ENCODE measurements at places on chromosomes 5 and 9.

GRCh38 chr5:73668486-73669111 lies 42.6 kb downstream of the ARHGEF28 start:
- no peak for DNase-seq

DNA sequence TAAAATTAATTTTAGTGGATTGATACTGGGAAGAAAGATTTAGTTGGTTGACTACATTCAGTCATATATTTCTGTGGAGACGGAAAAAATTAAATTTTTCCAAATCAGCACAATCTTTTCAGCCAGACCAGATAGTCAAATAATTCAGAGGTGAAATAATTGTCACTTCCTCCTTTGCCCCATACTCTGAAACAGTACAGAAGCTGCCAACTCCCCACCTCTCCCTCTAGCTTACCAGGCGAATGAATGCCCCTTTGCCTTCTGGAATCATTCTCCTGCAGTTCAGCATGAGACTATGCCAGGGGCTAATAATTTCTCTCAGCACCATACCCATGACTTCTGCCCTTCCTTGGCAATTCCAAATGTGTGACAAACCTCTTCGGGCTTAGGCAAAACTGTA lies 43.5 kb downstream of the EBF1 start:
- DNase-seq: no peak

- no peak for DNase-seq
Observed at GRCh38 chr5:41876678-41877077, 6.5 kb upstream of the OXCT1 start.

GRCh38 chr9:110592044-110592830 lies 12.7 kb upstream of the SVEP1 start:
- no peak for DNase-seq

- no peak for DNase-seq
Observed at GRCh38 chr5:100828071-100828897, 74.8 kb downstream of the ST8SIA4 start.

DNA sequence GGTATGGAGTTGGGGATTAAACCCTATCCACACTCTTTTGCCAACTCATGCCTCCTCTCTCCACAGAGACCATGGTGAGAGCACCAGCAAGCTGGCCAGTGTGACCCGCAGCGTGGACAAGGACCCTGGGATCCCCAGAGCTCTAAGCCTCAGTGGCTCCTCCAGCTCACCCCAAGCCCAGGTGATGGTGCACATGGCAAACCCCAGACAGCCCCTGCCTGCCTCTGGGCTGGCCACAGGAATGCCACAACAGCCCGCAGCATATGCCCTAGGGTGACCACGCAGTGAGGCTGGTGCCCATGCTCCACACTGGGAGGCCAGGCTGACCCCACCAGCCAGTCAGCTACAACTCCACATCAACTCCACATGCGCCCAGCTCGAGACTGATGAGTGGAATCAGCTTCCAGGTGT lies 11.5 kb upstream of the CARD19 start:
- no peak for DNase-seq

- no peak for DNase-seq
Observed at GRCh38 chr9:117624106-117624505, 80.1 kb upstream of the TLR4 start.

GRCh38 chr9:131104016-131104740 lies 7.8 kb downstream of the AIF1L start:
- no peak for DNase-seq

- no peak for DNase-seq
Observed at GRCh38 chr5:88685591-88686541, 197.1 kb downstream of the MEF2C start.

- no peak for DNase-seq
Observed at GRCh38 chr9:85630676-85631075, 111.1 kb downstream of the AGTPBP1 start.

DNA sequence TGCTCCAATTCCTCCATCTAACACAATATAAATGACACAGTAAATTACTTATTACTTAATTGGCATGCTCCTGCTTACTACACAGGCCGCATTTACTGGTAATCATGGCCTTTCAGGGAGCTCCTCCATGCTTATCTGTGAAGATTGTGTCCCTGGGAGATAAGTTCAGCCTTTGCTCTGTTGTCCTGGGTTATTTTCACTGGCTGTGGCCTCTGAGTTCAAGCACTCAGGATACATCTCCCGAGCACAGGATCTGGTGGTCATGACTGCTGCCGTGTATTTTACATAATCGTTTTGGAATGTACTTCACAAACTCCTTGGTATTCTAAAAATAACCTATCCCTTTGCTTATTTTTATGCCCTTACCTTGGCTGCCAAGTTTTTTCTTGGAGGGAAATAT lies 215.7 kb downstream of the ICE1 start:
- DNase-seq: no peak

GRCh38 chr5:172870715-172871461 lies 36.8 kb downstream of the ERGIC1 start:
- no peak for DNase-seq

DNA sequence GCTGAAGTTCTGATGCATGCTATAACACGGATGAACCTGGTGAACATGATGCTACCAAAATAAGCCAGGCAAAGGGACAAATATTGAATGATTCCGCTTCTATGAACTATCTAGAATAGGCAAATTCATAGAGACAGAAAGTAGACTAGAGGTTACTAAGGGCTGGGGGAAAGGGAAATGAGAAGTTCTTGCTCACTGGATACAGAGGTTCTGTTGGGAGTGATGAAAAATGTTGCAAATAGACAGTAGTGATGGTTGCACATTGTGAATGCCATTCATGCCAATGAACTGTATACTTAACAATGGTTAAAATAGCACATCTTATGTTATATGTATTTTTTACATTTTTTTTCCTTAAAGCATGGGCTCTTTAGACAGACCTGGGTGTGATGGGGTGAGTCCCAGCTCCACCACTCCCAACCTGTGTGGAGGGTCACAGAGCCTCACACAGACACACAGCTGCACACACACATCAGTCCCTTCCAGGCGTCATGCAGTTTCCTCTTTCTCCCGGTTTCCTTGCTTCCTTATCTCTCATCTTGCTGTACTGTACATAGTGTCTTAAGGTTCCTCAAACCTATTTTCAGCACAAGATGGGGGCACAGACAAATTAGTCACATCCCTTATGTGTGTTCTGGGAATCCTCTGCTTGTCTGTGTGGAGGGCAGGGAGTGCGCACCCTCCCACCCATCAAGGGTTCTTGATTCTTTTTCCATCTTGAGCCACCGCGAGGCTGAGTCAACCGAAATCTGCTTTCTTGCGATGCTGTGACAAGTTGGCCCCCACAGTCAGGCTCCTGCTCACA lies 192.9 kb downstream of the CRB2 start:
- DNase-seq: peak; percentile 76

GRCh38 chr5:58011301-58011700 lies 448.6 kb downstream of the PLK2 start:
- no peak for DNase-seq

- no peak for DNase-seq
Observed at GRCh38 chr9:95455714-95456113, 61.1 kb downstream of the PTCH1 start.

- DNase-seq: no peak
Observed at GRCh38 chr5:41508186-41508585, 2.2 kb downstream of the PLCXD3 start.

GRCh38 chr5:156971848-156972525 lies 9.0 kb upstream of the TIMD4 start:
- no peak for DNase-seq

- peak; percentile 41 for DNase-seq
Observed at GRCh38 chr5:107570805-107571531, 99.8 kb downstream of the EFNA5 start.

- DNase-seq: no peak
Observed at GRCh38 chr9:134293611-134294152, 32.6 kb upstream of the RXRA start.

GRCh38 chr9:123611226-123611625 lies 255.2 kb downstream of the CRB2 start:
- DNase-seq: no peak

GRCh38 chr5:171418982-171419687 lies at the start of gene FGF18:
Gene FGF18 (plus strand): TSS chr5:171419647. CDS start chr5:171420200, 553 bp downstream.
- peak; percentile 25 for DNase-seq

DNA sequence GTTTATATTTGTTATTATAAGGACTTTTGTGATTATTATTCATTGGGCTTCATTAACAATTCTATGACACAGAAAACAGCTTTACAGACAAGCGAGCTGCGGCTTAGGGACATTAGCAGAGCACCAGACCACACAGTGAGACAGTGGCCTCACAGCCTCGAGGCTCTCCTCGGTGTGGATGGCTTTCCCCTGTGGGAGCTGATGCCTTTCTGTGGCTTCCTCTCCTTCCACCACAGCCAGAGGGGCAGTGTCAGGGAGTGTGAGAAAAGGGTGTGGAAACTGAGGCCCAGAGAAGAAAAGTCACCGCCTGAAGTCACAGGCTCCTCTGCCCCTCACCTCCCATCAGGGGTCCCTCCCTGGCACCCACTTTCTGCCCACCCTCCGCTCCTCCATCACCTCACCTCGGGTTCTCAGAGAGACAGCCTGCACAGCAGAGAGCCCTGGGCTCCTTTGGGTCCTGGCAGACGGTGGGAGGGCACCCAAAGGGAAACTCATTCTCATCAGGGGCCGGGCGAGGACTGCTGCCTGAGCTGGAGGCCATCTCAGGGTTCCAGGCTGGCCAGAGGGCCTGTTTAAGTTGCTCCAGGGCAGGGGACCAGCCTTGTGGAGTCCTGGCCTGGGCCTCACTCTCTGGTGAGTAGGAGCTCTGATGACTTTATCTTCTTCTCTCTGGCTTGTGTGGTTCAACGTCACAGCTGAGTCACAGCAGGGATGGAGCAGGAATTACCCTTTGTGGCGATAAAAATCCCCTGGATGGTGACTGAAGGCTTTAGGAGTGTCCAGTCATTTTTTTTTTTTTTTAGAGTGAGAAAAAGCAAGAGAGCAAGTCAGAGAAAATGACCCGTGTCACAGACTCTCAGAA lies 830 bp downstream of the TRAF1 start:
- DNase-seq: peak; percentile 92

- DNase-seq: no peak
Observed at GRCh38 chr9:127777368-127777980, 992 bp downstream of the SH2D3C start.

DNA sequence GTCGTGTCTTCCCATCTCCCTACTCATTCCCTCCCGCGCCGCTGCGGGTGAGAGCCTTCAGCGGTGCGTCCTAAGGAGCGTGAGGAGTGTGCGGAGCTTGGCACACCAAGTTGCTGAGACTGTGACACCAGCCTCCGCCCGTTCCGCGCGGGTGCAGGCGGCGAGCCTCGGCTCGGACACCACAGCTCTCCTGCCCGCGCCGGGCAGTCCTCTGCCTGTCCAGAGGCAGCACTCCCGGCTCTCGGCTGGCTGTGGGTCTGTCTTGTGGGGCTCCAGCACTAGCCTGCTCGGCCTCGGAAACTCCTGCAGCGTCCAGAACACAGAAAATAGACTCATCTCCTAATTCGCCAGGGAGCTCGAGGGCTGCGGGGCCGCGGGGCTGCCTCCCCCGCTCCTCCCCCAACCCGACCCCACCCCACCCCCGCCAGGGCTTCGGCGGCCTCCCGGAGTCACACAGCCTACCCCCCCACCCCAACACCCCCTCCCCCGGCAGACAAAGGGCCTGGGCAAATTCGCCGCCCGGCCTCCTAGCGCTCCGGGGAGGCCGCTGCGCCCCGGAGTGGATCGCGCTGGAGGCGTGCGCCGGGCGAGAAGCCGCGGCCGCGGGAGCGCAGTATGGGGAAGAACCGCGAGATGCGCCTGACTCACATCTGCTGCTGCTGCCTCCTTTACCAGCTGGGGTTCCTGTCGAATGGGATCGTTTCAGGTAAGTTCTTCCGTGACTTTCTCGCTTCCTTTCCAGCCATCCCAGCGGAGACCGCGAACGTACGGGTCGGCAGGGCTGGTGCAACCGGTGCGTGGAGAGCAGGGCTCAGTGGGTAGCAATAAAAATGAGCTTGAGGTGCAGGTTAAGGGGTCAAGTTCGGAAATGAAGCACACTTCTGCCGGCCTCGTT lies at the start of gene ADAMTS19:
TSS of gene ADAMTS19 (plus strand) at position 522 of the 895 bp plus-strand sequence. CDS start at position 616, 94 bp downstream.
- peak; percentile 25 for DNase-seq

GRCh38 chr9:73155377-73155776 lies 3.7 kb downstream of the ANXA1 start:
- no peak for DNase-seq

DNA sequence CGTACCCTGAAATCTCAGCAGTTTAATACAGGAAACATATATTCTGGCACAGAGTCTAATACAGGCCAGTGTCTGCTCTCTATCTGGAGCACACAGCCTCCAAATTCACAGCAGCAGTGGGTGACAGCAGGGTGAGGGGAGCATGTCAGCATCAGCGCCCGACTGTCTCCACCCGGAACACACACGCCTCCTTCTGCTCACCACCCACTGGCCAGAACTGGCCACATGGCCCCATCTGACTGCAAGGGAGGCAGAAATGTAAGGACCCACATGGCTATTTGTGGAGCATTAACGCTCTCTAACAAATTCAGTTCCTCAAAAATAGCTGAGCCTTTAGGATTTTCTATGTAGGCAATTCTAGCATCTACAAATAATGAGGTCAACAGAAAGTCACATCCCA lies 24.6 kb downstream of the UBE2QL1 start:
- no peak for DNase-seq

DNA sequence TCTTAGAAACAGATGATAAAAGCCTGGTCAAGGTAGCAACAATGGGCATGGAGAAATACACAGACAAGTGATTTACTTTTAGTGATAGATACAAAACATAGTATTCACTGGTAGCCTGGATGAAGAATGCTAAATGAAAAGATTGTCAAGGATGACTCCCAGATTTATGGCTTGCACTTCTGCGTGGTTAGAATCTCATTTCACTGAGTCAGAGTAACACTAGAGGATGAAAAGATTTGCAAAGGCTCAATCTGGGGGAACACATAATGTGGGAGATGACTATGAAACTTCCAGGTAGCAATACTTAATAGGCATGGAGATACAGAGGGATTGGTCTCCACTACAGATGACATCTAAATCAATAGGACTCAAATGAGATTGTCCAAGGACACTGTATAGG lies 38.4 kb downstream of the AGTPBP1 start:
- DNase-seq: no peak

DNA sequence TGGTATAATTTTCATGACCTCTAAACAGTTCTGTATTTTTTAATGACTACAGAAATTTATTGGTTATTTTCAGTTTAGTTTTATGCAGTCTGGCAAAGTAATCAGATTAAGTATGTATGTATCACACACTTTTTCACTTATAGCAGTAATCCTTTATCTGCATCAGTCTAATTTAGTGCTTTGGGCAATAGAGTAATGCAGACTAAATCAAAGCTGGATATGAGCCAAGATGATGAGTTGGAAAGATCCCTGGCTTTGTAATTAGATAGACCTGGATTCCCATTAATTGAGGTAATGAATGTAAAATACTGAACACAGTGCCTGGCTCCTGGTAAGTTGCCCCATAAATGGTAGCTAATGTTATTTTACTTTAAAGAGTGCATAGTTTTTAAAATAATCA lies 215.4 kb upstream of the TLX3 start:
- DNase-seq: no peak

- DNase-seq: no peak
Observed at GRCh38 chr9:99748676-99749075, 73.0 kb upstream of the NR4A3 start.

- no peak for DNase-seq
Observed at GRCh38 chr5:20570486-20570885, 582.5 kb upstream of the CDH18 start.

GRCh38 chr5:57184322-57184721 lies 10.5 kb downstream of the GPBP1 start:
- no peak for DNase-seq
